H4 (cell line): ENCODE measurements at places on chromosomes 2 and 18. TPM values are rescaled to one million over a fixed set of nuclear protein-coding genes. Genes with fewer than 3 reads are reported as not detected.
A peak's percentile ranks its signal among the peaks of the same experiment; 100 is the strongest.

LAMA3 gene
- 1.6 and 2.8 TPM in 2 replicates for total RNA-seq

DNA sequence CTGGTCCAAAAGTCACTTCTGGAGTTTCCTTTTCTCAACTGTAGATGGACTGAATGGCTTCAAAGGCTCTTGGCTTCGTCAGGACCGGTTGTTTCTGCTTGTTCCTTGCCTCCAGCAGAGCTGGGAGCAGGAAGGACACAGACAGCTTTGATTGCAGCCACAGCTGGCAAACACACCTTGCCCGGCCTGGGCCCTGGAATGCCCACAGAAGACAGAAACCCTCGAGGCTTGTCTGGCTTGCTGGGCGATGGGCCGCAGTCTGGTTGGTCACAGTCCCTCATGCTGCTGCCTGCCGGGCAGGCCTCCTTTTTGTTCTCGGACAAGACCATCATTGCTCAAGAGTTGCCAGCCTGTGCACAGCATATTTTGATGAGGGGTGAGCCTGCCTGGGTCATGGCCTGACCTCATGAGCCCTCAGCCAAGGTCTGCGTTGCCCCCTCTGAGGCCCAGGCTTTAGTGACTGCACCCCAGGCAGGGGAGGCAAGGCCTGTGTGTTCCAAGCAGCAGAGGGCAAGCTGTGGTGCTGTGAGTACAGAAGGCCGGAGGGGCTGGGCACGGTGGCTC lies 37.8 kb downstream of the ATP6V1C2 start:
- no peak for DNase-seq

GRCh38 chr2:45134014-45134413 lies 124.8 kb upstream of the SIX2 start:
- peak; percentile 42 for DNase-seq

GRCh38 chr2:9463698-9464034 lies 10.7 kb upstream of the IAH1 start:
- DNase-seq: peak; percentile 19

- DNase-seq: no peak
Measured at GRCh38 chr18:75170022-75170789, 38.7 kb downstream of the PTGR3 start.

CCDC85A gene
- total RNA-seq: 0.14 TPM in 1 of 2 replicates, not detected in the other

SNRNP200 gene
- 28.9 and 30.2 TPM in 2 replicates for total RNA-seq

GRCh38 chr18:11392980-11393885 lies 216.2 kb upstream of the SLC35G4 start:
- DNase-seq: no peak

GRCh38 chr2:30653847-30654246 lies 153.4 kb downstream of the CAPN13 start:
- DNase-seq: no peak

REG1B gene
- total RNA-seq: not detected in 2 replicates

DNA sequence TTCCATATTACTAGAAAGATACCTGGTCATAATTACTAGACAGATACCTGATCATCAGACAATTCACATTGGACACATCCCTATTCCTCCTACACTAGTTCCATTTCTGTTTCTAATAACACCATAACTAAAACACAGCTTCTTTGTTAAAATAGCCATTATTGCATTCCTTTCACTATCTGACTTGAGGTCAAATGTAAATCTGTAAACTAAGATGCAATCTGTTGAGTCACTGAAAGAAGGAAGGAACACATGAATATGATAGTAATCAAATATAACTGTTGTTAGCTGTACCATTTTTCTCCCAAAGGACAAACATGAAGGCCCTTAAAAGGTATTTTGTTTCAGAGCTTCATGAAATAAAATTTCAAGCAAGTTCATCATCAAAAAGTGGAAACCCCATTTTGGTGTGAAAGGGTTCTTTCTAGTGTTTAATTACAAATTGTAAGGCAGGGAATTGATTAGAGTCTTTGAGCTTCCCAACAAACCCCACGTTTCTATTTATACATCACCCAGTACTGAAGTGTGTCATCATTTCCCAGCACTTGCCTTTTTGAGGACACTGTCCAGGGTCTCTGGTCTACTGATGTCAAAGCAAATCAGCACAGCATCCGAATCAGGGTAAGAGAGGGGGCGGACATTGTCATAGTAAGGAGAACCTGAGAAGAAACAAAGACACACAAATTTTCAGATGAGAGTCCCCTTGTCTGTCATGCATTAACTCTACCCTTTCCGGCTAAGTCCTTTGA lies 13.0 kb downstream of the RND3 start:
- DNase-seq: no peak

GRCh38 chr2:35871672-35872071 lies 483.9 kb upstream of the CRIM1 start:
- no peak for DNase-seq

DSG1 gene
- 0.02 TPM in 1 of 2 replicates, not detected in the other for total RNA-seq

ANKRD44 gene
- total RNA-seq: 1.9 and 4.0 TPM in 2 replicates

GRCh38 chr2:230226051-230226551 lies 565 bp downstream of the SP140 start:
- DNase-seq: no peak

DNA sequence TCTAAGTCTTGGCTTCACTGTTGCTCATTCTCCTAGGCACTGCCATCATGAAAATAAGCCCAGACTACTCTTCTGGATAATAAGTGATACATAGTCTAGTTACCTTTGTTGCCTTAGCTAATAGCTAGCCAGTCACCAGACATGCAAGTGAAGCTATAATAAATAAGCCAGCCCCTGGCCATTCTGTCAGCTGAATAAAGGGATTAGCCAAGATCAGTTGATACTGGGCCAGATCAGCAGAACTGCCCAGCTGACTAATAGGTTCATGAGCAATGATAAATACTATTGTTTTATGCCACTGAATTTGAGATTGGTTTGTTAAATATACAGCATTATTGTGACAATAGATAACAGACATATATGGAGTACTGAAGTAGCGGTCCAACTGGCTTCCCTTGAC lies 8.0 kb upstream of the C2orf69 start:
- DNase-seq: no peak

SSB gene
- 117 and 125 TPM in 2 replicates for total RNA-seq

DNA sequence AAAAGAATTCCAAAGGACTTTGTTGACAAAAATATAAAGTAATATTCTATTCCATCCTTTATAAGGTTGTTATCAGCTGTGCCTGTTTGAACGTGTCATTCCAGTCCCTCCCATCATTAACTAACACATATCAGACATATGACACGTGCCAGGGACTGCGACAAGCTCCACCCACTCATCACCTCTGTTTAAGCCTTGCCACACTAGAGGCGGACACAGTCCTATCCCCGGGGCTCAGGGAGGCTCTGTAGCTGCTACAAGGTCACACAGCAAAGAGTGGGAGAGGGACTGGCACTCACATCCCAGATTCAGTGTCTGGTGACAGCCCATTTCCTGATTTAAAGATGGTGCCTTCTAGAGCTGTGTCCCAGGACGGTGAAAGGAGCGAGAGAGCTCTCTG lies 30.0 kb downstream of the TBC1D8 start:
- no peak for DNase-seq

SATB2 gene
- 10.3 TPM in 2 replicates for total RNA-seq

DNA sequence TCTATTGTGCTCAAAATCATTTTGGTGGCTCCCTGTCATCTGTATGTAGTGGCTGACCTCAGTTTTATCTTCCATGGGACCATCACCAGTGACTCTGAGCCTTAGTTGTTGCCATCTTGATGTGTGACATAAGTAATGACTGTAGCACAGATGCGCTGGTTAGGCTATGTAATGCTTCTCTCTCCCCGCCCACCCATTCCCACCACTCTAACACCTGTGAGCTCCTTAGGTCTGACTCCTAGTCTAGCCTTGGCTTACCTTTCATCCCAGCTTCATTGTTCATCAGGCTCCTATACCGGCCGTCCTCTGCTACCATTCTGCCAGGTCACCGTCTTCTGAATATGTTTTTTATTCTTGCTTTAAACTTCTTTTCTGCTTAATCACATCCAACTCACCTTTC lies 17.2 kb downstream of the MYO1B start:
- no peak for DNase-seq

GRCh38 chr2:184602734-184603133 lies 4.4 kb downstream of the ZNF804A start:
- DNase-seq: no peak

SKA1 gene
- total RNA-seq: 30.4 and 45.5 TPM in 2 replicates

DNA sequence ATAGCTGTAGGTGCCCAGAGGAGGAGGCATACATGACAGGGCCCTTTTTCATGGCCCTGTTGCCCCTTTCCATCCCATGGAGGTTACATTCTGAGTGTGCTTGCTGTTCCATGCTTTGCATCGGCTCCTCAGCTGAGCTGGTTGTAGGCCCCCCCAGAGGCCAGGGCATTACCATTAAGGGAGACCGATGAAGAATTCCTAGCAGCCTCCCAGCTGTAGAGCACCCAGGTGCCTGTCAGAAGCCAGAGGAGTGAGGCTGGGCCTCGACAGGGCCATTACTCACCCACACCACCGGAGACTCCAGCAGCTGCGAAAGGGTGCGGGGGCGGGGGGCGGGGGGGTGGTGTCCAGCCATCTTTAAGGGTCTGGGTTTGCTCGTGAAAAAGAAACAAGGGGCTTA lies 72.2 kb downstream of the GALNT14 start:
- no peak for DNase-seq

- DNase-seq: no peak
Measured at GRCh38 chr2:120570001-120570400, 165.7 kb upstream of the GLI2 start.
